GM12865 (cell line): ENCODE measurements at places on chromosomes 6 and 20.

DNA sequence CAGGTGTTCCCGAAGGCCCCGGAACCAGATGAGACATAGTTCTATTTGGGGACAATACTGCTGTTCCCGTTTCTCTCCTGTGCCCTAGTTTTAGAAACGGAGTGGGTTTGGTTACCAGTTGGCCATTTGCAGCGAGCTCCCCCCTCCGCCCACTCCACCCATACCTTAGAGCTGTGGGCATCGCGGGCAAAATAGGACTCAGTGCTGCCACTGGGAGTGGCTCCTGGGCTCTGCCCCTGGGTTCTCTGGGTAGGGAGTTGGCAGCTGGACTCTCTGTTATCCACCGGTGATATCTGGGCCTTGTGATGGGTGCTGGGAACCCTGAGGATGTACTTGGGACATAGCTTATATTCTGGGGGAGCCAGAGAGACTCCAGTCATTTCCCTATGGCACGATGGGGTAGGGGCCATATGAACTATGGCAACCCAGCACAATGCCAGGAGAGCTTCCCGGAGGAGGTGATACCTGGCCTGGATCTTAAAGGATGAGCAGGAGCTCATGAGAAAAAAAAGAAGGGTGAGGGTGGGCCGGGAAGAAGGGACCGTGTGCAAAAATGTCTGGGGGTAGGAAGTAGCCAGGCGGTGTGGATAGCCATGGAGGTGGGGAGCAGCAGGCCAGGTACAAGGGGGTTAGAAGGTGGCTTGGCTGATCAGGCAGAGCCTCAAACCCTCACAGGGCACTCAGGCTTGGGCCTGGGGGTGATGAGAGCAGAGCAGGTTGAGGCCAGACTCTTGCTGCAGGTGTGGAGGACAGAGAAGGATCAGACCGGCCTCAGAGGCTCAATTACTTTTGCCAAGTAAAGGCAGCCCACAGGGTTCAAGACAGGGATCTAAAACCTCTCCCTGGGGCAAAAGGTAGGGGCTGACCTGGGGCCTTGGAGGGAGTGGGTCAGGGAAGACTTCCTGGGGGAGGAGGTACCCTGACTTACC lies 9.6 kb downstream of the SRC start:
- DNase-seq: no peak

GRCh38 chr6:106154326-106154725 lies 68.2 kb downstream of the PRDM1 start:
- DNase-seq: no peak

DNA sequence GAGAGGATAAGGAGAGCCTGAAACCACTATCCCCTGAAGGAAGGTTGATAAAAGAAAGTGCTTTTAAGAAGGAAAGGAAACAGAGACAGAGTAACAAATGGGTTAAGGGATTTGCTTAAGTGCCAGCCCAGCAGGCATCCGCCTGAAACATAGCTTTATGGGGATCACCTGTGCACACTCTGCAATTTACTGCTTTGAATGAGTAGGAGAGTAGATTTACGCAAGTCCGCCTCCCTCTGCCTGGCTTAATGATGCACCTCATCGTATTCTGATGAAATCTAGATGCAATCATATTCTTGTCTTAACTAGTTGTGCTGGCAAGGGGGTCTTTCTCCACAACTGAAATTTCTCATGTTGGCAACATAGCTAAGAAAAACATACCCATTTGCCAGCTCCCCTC lies 101.1 kb upstream of the ID4 start:
- no peak for DNase-seq

GRCh38 chr6:135088818-135089809 lies 34.5 kb upstream of the HBS1L start:
- peak; percentile 84 for DNase-seq

GRCh38 chr6:36314221-36315014 lies 22.3 kb downstream of the BNIP5 start:
- no peak for DNase-seq

DNA sequence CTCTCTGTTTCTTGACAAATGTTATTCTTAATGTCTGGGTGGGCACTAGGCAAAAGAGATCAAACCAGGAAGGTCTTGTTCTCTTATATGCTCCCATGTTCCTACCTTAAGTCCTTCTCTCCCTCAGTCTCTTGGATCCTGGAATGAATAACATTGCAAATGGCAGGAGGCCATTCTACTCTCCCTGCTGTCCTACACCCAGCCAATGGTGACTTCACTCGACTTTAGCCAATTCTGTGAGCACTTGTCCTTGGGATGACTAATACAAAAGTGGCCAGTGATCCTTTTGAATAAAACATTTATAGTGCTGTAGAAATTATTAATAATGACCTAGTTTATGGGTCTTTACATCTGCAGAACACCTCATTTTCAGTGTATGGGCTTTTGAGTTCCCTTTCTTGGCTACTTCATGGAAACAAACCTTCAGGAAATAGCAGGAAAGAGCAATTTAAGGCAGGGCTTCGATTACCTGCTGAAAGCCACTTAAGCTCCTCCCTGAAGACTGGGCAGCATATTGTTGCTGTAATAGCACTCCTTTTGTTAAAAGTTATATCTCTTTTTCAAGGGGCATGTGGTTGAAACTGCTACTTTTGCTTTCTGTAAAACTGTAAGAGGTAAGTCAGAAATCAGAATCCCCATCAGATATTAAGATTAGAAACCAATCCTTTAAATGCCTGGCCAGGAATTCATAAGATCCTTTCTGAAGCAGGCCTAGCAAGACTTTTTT lies 10.5 kb downstream of the OTOR start:
- no peak for DNase-seq

DNA sequence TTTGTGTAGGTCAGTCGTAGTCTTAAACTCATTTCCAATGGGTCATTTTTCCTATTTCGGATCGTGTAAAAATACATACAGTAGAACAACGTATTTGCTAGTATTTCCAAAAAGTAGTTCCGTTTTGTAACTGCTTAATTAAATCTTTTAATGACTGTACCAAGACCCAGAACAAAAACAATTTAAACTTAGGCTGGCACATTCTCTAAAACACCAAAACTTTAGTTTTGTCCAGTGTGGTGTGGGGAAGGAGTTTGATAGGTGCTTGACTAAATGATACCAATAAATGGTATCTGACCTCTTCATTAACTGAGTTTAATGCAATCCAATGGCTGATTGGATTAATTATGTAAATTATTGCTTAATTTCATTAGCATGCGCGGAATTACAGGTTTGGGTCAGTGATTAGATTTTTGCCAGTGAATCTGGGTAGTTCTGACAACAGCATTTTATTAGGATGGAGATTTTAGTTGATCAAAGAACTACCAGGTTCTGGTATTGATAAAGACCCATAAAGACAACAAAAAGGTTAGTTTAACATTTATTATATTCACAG lies 20.8 kb downstream of the OR2B2 start:
- DNase-seq: no peak

GRCh38 chr20:17531665-17532025 lies 466 bp upstream of the BFSP1 start:
- no peak for DNase-seq

- DNase-seq: peak; percentile 12
These were observed 251.6 kb downstream of the ADGB start for GRCh38 chr6:146850238-146850896.

DNA sequence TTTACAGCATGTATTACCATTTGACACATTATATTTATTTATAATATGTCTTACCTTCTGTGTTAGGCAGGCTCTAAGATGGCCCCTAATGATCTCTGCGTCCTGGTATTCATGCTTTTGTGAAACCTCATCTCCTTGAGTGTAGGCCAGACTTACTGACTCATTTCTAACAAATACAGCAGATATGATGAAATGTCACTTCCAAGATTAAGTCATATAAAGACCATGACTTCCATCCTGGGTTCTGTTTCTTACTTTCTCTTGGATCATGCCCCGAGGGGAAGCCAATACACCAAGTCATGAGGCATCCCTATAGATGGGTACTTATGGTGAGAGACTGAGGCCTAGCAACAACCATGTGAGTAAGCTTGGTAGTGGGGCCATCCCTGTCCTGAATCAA lies 30.2 kb downstream of the ZHX3 start:
- DNase-seq: no peak

DNA sequence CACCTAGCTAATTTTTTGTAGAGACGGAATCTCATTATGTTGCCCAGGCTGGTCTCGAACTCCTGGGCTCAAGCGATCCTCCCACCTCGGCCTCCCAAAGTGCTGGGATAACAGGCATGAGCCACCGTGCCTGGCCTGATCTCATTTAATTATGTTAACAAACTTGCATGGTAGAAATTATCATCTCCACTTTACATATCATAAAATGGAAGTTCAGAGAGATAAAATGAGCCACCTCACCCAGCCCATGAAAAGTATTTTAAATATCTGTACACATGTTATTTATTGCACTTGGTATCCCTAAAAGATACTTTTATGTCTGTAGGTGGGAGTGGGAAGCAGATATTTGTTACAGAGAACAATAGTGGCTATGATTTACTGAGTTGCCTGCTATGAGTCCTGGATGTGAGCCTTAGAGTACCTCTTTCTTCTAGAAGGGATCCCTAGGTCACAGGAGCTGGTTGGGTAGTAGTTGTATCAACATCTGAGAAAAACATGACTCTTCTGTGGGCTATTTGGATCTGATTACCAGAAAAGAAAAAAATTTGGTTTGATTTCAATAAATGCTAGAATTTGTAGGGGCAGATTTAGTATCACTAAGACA lies 52.4 kb upstream of the EIF2S2 start:
- no peak for DNase-seq
